ENCODE measurements at places on chromosomes 5 and 9.

DNA sequence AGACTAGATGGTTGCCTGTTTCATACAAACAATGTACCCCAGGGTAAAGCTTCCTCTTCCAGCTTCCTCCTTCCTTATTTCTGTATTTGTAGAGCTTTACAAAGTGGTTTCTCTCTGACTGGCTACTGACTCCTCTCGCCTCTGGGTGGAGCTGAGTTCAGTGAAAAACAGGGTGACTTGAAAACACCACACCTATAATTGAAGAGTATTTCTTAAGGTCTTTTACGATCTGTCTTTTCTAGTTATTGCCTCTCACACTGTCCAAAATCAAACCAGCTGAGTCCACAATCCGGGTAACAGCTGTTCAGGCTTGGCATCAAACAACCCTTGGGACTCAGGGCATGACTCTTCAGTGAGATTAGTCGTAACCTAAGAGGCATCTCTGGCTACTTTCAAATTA, 200.4 kb downstream of the ARRDC3 start:
- no peak for DNase-seq

DNA sequence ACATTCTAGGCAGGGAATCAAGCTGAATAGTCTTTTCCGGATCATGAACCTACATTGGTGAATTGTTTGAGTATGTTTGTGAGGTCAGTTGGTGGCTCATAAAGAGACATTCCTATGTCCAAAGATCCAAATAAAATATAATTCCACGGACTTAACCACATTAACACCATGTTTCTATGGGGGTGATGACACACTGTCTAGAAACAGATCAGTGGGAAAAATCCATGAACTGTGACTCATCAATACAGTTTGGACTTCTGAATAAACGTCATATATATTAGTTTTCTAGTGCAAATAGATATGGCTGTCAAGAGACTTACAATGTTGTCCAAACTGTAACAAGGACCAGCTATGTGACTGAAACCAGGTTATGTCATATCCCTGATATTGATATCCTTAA, 509.9 kb upstream of the TYRP1 start:
- DNase-seq, result peak; percentile 7

DNA sequence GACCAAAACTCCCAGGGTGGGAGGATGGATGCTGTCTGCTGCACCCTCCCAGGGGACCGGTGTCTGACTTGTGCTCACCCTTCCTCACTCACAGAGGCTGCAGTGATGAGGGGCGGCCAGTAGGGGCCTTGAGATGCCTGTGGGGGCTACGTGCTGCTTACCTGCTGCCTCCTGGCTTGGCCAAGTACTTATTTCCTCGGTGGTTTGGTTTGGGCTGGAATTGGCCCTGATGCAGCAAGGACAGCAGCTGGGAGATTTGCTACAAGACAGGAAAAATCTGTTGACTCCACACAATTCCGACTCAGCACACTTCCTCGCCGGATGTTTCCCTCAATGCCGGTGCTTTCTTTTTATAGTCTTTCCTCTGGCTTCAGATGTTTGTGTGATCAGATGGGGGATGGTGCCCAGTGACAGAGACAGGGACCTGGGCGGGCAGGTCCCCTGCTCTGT, 6.6 kb downstream of the PCDH12 start:
- DNase-seq, result no peak

DNA sequence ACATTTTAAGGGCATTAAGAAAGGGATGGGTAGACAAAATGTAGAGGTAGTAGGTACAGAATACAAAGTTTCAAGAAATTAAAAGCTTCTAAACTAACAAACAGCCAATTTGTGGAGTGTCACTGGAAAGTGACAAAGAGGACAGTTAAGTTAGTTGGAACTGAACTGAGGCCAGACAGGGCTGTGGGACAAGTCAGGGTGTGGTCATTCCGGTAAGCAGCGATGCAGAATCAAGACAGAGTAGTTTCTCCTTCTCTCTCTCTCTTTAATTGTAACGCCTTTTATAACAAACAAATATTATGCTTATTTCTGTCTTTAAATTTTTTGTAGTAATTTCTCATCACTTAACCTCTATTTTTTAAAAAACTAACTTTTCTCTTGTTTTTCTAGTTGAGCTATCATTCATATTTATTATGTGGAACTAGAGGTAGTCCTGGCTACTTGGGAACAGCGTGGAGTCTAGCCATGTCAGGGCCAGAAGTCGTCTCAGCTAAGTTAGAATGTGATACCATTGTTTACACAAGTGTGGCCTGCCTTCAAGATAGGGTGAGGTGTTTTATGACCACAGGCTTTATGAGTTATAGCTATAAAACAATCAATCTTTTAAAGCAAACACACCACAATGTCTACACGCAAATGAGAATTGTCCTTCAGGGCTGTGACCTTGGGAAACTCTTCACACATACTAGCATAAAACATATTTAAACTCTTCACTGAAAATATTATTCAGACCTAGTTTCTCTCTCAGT, 115.3 kb upstream of the CDKN2B start:
- DNase-seq, result no peak

- no peak for DNase-seq
These were observed 76.7 kb downstream of the MYO10 start for GRCh38 chr5:16859346-16859745.

DNA sequence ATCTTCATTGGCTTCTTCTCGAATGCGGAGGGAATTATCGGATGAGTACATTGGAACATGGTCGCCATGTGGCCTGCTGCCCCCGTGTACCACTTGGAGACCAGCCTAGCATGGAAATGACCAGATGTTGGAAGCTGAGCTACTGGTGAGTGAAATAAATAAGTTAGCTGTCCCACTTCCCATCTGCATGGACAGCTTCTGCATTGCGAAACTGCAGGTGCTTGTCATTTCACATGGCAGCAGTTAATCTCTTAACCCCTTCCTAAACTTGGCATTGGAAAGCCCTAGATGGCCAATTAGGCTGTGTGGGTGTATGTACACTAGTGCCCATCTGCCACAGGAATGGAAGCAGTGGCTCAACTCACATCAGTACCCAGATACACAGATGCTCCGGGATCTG, 246.6 kb upstream of the IL12B start:
- DNase-seq, result no peak

DNA sequence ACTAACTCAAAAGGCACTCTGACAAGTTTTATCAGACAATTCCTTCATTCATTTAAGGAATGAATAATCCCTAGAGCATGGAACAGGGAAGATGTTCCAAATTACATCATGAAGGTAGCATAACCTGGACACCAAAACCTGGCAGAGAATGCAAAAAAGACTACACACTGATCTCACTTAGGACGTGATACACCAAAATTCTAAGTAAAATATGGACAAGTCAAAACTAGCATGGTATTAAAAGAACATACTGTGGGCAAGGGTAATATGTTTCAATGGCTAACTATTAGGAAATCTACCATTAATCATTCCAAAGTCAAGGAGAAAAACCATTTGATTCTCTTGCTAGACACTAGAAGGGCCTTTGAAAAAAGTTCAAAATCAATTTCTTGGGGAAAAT, 176.5 kb downstream of the HSPA4 start:
- DNase-seq, result no peak

- no peak for DNase-seq
These were observed 615.5 kb downstream of the RAB3C start for GRCh38 chr5:59198365-59198764.

- DNase-seq, result no peak
These were observed 23.2 kb upstream of the RCL1 start for GRCh38 chr9:4769321-4770080.
